ENCODE measurements at places on chromosomes 7 and 10.

- no peak for DNase-seq
Measured at GRCh38 chr7:44455155-44455554, 35.3 kb downstream of the NUDCD3 start.

GRCh38 chr10:74650613-74651012 is 175.8 kb upstream of the KAT6B start:
- no peak for DNase-seq

DNA sequence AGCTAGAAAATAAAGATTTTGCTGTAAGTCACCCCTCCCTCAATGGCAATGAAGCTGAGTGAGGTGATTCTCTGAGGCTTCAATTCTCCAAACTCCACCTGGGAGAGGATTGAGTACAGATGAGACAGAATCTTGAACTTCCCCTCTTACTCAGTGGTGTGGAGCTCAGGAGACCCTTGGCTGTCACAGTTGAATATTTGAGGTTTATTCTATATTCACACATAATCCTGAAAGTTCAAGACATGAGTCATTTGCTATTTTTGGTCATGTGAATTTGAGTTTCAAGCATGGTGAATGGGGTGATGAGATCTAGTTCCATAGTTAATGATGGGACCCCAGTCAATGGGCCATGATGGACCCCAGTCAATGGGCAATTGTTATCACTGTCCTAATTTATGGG is 13.9 kb upstream of the TECTB start:
- no peak for DNase-seq

DNA sequence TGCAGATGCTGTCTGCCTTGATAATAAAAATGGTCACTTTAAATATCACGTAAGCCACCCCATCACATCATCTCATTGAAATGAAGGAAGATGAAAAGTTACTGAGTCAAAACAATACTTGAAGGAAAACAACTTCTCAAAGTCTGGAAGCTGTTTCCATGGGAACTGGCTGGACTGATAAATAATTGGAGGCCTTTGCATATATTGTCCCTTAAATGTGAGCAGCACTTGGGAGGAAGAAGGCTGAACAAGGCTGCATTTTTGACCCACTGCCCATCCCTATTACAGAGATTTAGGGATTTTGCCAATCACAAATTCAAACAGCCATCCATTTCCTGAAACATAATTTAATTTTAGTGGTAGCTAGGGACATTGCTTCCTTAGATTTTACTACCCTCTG is 18.2 kb upstream of the MAGI2 start:
- DNase-seq = no peak

- peak; percentile 60 for DNase-seq
Measured at GRCh38 chr10:30827531-30828120, 198.1 kb upstream of the LYZL2 start.

- peak; percentile 74 for DNase-seq
Measured at GRCh38 chr7:28217143-28217542, 36.5 kb upstream of the JAZF1 start.

DNA sequence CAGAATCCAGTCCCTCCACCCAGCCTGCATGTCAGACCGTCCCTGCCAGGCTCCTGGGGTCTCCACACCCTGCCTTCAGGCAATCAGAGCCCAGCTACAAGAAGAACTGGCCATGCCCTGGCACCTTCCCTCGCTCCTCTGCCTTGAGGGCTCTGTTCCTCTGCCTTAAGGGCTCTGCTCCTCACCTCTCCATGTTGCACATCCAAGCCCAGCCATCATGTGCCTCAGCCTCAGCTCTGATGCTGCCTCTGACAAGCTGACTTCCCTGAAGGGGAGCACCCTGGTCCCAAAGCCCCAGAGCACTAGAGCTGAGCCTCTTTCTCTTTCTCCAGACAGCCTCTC is 50.3 kb upstream of the ANTXRL start:
- no peak for DNase-seq

GRCh38 chr10:77315496-77316129 is 322.0 kb downstream of the KCNMA1 start:
- DNase-seq = no peak

GRCh38 chr7:31890198-31890597 is 180.0 kb downstream of the PDE1C start:
- DNase-seq = no peak

DNA sequence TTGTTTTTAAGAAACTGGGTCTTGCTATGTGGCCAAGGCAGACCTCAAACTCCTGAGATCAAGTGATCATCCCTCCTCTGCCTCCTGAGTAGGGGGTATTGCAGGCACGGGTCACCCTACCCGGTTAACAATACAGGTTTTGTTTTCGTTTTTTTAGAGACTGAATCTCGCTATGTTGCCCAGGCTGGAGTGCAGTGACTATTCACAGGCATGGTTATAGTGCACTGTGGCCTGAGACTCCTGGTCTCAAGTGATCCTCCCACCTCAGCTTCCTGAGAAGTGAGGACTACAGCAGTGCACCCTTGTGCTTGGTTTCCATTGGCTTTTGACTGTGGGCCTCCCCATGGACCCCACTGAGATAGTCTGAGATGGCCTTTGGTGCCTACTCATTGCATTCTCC is 3.8 kb upstream of the TRIM24 start:
- DNase-seq = no peak

- no peak for DNase-seq
Measured at GRCh38 chr10:118701529-118702323, 53.0 kb downstream of the CACUL1 start.

DNA sequence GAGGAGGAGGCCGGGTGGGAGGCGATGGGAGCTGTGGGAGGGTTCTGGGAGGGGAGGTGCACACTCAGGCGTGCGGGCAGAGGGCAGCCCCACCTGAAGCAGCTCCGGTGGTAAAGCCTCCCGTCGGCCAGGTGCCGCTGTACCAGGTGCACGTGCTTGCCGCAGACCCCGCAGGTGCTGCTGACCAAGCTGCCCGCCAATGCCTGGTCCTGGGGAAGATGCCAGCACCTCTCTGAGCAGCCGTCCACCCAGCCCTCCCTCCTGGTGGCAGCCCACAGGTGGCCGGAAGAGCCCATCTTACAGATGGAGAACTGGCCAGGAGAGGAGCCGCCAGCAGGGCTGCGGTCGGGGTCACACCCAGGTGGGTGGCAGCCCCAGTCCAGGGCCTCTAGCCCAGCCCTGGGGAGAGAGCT is 12.6 kb downstream of the MICALL2 start:
- peak; percentile 67 for DNase-seq

DNA sequence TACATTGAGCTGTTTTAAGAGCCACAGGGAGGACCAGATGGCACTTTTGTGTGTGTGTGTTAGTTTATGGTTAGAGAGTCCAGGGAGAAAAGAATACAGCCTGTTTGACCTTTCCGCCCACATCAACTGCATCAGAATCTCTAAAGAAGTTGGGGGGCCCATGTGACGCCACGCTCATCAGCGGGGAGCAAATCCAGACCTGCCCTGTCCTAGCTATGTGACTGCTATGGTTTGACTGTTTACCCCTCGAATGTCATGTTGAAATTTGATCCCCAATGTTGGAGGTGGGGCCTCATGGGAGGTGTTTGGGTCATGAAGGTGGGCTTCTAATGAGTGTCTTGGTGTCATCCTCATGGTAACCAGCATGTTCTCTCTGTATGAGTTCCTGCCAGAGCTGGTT is 128.0 kb downstream of the ADRA2A start:
- DNase-seq = no peak

GRCh38 chr10:113099431-113100183 is 149.6 kb downstream of the TCF7L2 start:
- no peak for DNase-seq

DNA sequence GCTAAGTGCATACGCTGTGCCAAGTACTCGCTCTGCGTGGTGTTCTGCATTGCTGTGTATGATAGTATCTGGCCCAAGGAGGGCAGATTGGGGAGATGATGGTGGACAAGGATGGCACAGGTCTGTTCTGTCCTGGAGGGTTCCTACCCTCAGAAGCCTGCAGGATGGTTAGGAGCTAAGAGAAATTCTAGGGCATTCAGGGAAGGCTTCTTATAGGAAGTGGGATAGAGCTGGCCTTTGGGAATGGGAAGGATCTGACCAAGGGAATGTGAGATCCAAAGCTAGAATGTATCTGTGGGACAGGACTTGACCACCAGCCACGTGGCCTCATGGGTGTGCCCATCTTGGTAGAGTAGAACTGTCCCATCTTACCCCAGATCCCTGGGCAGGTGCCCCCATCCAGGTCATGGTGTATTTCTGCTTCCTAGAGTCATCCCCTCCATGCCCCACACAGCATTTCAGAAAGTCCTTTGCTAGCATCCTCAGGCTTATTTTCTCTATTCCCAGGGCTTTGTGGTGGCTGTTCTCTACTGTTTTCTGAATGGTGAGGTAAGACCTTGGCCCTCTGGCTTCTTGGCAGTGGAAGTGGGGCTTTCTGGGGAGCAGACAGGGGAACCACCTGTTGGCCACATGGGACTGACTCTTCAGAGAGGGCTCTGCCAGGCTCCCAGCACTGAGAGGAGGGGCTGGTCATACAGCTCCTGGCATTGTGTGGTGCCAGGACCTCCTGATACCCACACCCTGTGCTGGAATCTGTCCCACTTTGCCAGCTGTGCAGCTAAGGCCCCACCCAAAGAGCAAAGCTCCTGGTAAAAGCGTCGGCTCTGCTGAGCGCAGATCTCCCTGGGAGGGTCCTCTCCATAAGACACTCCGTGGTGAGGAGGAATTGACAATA is 52.5 kb downstream of the ADCYAP1R1 start:
- no peak for DNase-seq

GRCh38 chr7:111676811-111677210 is 114.5 kb upstream of the IMMP2L start:
- no peak for DNase-seq

- DNase-seq = no peak
Measured at GRCh38 chr10:71272056-71272771, 46.8 kb upstream of the SLC29A3 start.

DNA sequence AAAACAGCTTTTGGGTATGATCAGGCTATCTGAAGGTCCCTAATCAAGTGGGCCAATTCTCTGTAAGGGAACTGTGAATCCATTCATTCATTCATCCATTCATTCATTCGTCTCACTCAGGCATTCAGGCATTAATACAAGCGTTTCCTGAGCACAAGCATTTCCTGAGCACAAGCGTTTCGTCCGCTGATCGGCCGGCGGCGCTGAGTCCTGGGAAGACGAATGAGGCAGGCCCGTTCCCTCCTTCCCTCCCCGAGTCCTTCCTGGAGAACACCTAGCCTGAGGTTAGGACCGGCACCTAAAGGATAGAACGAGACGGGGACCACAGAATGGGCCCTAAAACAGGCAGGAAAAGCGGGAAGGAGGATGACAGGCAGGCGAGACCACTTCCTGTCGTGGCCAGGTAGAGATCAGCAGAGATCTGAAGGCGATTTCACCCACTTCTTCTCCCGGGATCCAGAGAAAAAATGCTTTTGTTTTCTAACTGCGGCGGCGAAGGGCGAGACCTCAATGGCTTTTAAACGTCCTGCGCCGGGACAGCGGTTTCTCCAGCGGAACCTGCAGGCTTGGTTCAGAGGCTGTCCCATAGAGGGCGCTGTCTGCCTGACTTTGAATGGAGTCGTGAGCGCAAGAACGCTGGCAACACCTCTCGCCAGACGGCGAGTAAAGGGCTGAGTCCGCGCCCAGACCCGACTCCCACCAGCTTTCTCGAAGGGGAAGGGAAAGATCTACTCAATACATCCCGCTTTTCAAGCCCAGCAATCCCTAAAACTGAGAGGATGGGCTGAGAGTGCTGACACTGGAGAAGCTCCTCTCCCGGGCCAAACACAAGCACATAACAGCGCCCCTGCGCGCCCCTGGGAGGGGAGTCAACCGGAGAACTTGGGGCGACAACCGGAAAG is 2.9 kb upstream of the HMX3 start:
- DNase-seq = peak; percentile 88

GRCh38 chr7:113548137-113548536 is 370.7 kb downstream of the PPP1R3A start:
- no peak for DNase-seq

- DNase-seq = no peak
Measured at GRCh38 chr10:114663626-114664025, 5.6 kb upstream of the ABLIM1 start.

- no peak for DNase-seq
Measured at GRCh38 chr10:111384556-111384955, 307.7 kb downstream of the ADRA2A start.

DNA sequence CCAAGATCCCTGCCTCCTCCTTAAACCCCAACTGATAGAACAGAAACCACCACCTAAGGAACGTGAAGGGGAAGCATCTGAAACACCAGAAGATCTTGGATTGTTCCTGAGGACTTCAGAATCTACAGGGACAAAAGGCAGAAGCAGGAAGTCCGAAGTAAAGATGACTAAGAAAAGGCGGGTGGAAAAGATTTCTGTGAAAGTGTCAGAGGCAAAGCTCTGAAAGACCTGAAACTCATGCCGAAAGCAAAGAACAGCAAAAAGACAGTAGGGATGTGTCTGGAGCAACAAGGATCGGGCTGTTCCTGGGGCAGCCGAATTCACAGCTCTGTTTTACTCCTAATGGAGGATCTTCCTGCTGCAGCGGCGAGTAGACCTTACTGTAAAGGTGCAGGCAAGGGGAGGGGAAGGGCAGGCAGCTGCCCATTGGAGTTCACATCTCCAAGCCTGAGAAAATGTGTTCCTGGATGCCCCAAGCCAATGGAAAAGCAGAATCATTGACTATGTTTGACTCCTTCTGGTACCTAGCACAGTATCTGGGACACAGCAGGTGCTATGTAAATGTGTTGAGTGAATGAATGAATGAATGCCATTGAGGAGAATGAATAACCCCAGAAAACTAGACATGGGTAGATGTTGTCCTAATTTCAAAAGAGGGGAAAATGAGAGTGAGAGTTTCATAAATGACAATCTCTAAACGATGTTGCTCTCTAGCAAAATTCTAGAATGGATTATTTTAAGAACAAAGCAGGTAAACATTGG is 40.4 kb downstream of the PDIA4 start:
- peak; percentile 82 for DNase-seq

- no peak for DNase-seq
Measured at GRCh38 chr10:68137171-68137570, 27.9 kb downstream of the MYPN start.

DNA sequence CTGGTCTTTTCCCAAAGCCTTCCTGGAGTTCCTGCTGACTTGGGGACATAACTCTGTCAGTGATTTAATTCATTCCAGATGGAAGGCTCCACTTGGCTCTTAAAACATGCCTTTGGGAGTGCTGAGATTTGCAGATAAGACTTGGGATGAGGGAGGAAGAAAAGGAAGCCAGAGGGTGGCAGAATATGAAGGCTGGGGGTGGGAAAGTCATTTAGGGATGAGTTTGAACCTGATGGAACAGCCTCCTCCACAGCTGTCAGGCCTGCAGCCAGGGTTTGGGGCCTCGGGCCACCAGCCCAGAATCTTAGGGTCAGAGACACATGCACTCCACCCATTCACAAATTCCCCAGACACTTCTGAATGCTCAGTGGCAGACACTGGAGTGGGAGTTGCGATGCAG is 28.4 kb upstream of the EIF5AL1 start:
- no peak for DNase-seq

GRCh38 chr7:6317797-6318438 is 45.5 kb upstream of the CYTH3 start:
- DNase-seq = no peak

- DNase-seq = no peak
Measured at GRCh38 chr10:11522821-11523245, 88.6 kb downstream of the USP6NL start.

DNA sequence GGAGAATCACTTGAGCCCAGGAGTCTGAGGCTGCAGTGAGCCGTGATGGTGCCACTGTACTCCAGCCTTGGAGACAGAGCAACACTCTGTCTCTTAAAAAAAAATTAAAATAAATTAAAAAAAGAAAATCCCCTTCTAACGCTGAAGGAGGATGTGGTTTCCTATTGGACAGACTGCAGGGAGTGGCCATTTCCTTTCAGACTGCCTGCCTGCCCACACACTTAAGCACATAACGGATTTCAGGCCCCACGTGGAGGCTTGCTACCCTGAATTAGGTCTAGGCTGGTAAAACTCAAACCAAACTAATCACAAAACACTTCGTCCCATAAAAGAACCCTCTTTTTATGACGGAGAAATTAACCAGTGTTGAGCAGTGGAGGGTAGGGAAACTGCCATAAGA is 34.0 kb downstream of the GATA3 start:
- no peak for DNase-seq
